Stimulated activated CD4-positive, alpha-beta T cell treated with anti-CD3 and anti-CD28 coated beads, Interleukin-15, amount 100 ng/mL, for 1 hour (primary cell): ENCODE measurements at places on chromosomes 16 and 17.

- DNase-seq: no peak
Measured at GRCh38 chr17:73390851-73391250, 79.0 kb upstream of the CDC42EP4 start.

DNA sequence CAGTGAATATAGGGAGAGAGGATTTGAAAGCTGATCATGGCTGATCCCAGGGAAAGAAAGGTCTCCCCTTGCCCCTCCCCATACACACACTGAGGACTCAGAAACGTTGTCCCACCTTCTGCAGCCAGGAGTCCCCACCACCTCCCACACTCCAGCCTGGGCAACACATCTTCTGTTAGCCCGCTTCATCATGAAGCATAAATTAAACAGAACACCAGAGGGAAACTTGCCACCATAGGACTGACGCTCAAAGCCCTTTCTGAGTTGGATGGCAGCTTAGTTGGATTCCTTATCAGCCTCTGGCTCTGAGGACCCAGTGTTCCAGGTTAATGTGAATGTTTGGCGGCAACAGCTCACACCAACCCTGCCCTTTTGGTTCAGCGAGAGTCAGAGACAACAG is 33.9 kb downstream of the ARHGAP27 start:
- DNase-seq: no peak

DNA sequence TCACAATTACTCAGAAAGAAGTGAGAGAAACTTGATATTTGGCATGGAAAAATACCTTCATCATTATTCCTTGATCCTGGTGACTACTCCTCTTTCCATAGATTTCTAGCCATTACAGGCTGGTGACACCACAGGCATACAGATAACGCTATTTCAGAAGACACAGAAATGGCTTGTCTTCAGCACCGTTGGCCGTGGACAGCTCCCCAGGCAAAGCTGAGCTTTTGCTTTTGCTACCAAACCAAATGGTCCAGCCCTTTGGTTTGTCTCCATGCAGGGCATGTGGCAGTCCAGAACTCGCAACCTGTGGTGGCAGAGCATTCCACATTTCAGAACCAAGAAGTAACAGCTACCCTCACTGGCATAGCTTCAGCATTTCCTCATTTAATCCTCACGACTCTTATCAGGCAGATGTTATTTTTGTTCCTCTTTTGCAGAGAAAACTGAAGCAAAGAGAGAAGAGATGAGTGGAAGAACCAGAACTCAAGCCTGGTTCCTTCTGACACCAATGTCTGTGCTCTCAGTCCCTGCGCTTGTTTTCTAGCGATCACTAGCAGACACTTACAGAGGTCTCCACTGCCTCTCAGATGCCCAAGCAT is 55.5 kb downstream of the HS3ST4 start:
- DNase-seq: no peak

DNA sequence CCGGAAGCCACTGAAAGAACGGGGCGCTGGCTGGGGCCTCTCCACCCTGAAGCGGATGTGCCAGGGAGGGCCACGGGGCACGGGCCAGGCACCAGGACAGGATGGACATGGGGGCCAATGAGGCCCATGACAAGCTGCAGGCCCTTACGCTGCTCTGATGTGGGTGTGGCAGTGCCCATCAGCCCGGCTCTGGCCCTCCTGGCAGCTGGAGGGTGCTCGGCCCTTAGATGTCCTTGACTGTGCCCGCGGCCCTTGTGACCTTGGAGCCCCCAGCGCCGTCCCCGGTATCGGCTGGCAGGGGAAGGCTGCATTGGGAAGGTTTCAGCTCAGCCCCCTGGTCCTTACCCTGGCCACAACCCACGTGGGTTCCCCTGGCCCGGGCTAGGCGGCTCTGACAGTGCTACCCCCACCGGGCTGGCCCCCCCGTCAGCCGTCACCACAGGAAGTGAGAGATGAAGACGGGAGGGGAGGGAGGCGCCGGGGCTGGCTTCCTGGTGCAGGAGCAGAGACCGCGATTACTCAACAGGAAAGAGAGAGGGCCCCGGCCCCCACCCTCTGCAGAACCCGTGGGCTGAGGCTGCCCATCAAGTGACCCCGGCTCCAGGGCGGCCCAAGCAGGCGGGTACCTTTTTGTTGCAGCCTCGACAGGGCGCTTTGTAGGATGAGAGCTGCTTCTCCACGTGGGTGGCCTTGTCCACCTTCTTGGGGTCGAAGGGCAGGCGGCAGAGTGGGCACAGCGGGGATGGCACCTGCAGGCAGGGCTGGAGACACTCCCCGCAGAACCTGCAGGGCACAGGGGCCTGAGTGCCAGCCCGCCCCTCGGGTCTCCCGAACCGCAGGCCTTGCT is 5.3 kb downstream of the RNF166 start:
- DNase-seq: peak; percentile 89

- no peak for DNase-seq
Measured at GRCh38 chr16:27720731-27721530, 171.0 kb downstream of the KATNIP start.

DNA sequence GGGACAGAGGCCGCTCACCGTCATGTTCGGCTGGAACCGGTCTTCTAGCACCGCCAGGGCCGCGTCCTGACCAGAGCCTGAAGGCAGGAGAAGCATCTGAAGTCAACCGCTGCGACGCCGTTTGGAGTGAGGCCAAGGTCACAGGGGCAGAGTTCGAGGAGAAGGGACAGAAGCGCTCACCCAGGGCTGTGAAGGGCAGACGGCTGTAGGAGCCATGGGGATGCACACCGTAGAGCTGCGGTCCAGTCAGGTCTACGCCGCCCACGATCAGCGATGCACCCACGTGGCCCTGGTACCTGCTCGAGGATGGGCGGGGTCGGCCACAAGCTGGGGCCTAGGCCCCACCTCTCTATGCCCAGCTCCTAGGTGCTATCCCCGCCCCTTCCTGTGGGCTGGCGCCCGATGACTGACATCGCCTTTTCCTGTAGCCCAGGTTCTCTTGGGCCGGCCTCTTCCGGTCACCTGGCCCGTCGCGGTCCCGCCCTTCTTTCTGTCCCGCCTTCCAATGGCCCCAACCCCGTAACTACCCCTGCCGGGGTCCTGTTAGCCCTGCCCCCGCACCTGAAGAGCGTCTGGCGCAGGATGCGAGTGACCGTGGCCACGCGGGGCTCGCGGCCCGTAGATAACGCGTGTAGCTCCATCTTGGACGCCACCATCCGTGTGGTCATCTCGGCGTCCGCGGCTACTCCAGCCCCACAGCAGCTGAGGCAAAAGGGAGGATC is 1.1 kb downstream of the PSMB10 start:
- DNase-seq: peak; percentile 86

DNA sequence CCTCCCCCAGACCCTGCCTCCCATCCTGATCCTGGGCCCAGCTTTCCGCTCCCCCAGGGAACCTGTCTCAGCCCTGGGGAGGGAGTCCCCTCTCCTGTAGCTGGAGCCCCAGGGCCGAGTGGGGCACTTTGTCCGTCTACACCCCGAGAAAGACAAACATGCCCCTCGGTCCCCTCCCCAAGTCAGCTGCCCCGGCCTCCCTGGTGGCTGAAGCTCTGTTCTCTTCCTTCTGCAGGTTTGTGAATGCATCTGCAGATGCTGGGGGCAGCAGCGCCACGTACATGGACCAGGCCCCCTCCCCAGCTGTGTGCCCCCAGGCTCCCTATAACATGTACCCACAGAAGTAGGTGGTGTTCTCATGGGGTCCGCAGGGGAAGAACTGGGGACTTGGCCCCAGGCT is 20.8 kb downstream of the STAT5A start:
- no peak for DNase-seq

DNA sequence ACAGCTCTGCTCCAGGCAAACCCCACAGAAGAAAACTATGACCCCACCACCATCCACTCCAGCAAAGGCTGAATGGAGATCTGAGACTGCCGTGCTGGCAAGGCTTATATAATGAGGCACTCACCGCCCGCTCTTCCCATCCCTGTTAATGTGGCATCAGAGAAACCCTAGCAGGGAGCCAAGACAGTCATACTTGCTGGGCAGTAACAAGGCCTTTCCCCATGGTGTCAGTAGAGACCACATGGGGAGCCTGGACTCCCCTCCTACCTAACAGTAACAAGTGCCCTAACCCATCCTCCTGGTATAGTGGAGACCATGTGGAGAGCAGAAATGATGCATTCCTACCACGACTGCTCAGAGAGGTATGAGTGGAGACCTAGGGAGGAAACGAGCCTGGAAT is 235.2 kb downstream of the C16orf78 start:
- DNase-seq: no peak
